Naive thymus-derived CD8-positive, alpha-beta T cell (primary cell): ENCODE measurements at places on chromosomes 12 and 14. TPM values are rescaled to one million over a fixed set of nuclear protein-coding genes. Genes with fewer than 3 reads are reported as not detected.

- peak; percentile 99 for DNase-seq
These were observed at the start of the genes APEX1 and OSGEP for GRCh38 chr14:20454516-20455354. Gene APEX1 (plus strand): TSS chr14:20455226. CDS start chr14:20455646, 420 bp downstream. Gene OSGEP (minus strand): TSS chr14:20454812. CDS start chr14:20454683, 129 bp downstream.

DNA sequence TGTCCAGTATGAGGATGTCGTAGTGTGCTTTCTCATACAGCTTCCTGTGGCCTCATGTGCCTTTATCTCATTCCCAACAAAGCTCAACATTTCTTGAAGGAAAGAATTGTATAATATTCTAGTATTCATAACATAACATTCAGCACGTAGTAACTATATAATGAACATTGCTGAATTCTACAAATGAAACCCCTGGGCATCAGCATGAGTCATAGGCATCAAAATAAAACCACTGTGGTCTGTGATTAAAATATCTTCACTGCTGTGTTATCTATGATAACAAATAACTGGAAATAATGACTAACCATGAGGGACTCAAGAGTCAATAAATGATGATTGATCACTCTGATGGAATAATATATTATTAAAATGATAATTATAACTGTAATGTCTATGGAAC lies 255.2 kb downstream of the EMP1 start:
- DNase-seq: no peak

DNA sequence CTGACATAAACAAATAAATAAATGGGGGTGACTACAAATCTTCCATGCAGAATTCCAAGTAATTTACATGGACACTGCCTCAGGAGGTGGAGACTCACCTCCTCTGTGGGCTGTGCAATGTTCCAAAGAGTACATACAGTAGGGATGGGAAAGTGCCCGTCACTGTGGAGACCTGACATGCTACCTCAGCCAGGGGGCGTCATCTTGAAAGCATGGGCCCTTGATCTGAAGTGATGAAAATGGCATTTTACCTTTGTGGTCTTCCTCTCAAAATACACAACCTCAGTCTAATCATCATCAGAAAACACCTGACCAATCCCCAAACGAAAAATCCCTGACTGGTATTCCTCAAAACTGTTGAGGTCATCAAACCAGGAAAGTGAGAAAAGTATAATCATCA lies 48.4 kb downstream of the ANAPC7 start:
- no peak for DNase-seq

The GLT1D1 gene
- total RNA-seq: not detected

The MYH6 gene
- not detected for total RNA-seq

The MAPK1IP1L gene
- 75.4 TPM for total RNA-seq

The PA2G4 gene
- total RNA-seq: 135 TPM

- DNase-seq: no peak
These were observed 847 bp upstream of the WNT10B start for GRCh38 chr12:48972213-48972951.

The SYCP3 gene
- total RNA-seq: 0.71 TPM

DNA sequence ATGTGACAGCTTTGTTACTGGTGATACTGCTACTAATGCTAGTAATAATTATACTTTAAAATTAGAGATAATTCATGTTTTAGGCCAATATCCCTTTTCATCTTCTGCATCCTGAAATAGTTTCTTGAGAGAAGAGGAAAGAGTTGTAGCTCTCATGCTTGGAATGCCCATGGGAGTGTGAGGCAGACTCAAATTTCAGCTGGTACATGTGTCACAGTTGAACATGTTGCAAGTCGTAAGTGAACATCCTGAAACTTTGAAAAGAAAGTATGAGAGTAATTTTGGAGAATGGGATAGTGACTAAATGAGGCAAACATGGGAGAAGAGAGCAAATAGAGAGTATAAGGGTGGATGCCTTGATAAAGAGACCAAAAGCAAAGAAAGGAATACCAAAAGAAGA lies 168.0 kb downstream of the TMTC3 start:
- no peak for DNase-seq

DNA sequence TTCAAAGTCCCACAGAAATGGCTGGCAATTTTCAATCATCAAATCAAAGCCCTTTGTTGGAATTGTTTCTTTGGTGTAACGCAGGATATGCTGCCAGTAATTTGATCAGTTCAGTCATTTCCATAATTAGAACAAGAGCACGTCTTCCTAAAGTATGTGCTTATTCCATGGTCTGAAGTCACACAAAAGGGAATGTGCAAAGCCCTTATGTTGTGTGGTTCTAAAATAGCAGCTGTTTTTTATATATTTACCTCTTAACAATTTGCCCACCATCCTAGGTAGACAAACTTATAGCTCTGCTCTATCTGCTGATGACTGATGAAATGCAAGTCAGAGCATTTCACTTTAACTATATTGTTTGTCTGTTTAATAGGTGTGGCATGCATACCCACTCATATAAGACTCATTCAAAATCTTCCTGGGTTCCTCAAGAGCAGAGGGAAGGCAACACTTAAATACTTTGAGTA lies 176.1 kb upstream of the SLC38A2 start:
- no peak for DNase-seq

DNA sequence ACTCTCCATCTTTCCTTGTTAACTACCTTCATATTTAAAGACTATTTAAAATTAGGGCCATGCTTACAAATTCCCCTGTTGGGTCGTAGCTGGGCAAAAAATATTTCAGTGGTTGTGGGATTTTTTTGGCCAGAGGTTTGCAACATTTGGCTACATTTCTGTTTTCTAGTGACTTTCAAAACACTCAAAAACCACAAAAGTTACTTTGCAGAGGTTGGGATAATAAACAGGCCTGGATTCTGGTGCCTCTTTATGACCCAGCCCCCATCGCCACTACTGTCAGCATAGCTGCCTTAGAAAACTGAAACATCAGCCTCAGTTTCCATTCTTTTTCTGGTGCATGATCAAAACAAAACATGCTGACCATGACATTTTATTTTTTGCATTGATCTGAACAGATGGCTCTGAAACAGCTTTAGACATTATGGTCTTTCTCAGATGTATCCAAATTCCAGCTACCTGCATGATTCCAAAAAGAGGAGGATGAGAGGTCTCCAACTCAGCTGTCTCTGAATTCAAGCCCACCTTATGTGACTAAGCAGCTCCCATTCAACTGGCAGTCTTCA lies 5.2 kb downstream of the DPF3 start:
- DNase-seq: no peak

- no peak for DNase-seq
These were observed 11.0 kb upstream of the CACNA2D4 start for GRCh38 chr12:1929241-1929984.
